ENCODE measurements at places on chromosomes 1 and 21.

GRCh38 chr1:88472714-88473113 is 211.4 kb upstream of the PKN2 start:
- DNase-seq: no peak

- DNase-seq: no peak
Measured at GRCh38 chr1:56200442-56200841, 378.9 kb downstream of the PLPP3 start.

DNA sequence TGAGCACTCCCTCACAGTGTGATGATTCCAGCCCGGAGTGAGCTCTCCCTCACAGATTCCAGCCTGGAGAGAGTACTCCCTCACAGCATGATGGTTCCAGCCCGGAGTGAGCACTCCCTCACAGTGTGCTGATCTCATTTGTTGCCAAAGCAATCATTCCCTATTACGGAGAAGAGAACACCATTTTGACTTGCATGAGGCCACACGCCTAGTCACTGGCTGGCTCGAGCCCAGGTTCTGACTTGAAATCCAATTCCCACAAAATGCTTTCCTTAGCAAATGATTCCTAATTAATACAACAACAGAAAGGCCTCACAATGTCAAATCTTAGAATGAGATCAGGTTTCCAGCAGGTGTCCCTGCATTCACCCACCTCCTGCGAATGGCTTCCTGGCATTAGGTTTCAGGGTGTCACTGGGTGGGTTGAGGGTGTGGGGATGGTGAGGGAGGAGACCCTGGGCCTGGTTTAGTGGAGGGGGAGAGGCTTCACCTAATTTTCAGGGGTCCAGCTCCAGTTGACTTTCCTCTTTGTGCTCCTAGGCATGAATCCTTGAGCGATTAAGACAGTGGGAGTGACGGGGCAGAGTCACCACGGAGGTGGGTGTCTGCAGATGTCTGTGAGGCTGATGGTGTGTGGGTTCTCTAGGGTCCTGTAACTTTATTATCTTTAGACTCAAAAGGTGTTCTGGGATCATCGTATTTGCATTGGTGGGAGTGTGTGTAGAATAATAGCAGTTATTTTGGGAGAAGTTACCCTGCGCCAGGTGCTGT is 158.5 kb downstream of the KCNJ6 start:
- no peak for DNase-seq

- DNase-seq: no peak
Measured at GRCh38 chr1:229781453-229781852, 155.4 kb downstream of the URB2 start.

GRCh38 chr1:211133393-211133835 is 534 bp downstream of the KCNH1 start:
- no peak for DNase-seq

- DNase-seq: no peak
Measured at GRCh38 chr1:199774433-199775089, 252.9 kb upstream of the NR5A2 start.

GRCh38 chr1:206445911-206446356 is 24.3 kb upstream of the IKBKE start:
- DNase-seq: no peak

DNA sequence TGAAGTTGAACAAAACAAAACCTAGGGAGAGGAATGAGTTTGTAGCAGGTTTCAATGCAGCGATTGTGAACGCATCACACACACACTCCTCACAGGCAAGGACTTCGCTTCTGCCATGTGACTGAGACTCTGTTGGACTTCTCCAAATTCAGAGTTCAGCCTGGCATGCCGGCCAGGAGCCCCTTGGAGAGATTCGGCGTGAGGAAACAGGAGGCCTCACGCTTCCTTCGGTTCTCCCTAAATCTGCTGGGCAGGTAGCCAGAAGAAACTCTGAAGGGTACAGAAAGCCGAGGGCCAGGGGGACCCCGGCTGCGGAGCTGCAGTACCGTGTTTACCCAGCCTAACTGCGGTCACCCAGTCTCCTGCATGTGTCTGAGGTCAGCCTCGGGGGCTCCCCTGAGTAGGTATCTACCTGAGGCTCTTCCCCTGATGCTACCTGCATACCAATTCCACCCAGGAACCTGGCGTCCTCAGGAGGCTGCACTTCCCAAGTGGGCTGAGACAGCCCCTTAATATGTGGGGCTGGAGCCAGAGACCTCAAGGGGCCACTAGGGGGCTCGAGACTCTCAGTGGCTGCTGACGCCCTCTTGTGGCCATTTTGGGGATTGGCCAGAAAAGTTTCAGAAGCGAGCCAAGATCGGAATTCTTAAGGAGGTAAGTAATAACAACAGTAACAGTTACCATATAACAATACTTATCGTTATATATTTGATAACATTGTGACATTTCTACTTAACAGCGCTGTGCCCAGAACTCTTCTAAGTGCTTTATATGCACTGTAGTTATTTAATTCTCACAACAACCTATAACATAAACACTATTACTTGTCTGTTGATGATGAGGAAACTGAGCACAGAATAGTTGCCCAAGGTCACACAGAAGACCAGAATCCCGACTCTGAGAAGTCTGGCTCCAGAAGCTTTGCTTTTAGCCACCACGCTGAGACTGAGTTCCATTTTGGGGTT is 2.7 kb upstream of the ANXA9 start:
- peak; percentile 81 for DNase-seq

DNA sequence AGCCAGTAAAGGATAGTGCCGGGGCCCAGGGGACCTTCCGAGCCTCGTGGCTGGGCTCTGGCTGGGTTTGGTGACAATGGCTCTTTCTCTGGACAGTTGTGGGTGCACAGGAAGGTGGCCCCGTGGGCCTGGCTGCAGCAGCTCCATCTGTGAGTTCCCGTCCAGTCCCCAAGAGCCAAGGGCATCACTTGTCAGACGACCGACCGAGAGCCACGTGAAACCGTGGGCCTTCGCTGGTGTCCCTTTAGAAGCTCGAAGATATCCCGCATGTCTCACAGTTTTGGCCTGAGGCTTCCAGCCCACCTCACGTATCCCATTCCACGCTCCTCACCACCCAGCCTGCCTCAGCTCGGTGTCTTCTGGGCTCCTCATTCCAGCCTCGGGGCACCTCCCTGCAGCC is 27.2 kb upstream of the UMODL1 start:
- no peak for DNase-seq

GRCh38 chr1:46643368-46643775 is 24.8 kb downstream of the ATPAF1 start:
- DNase-seq: no peak

GRCh38 chr1:224739303-224739996 is 123.3 kb downstream of the CNIH3 start:
- DNase-seq: no peak

- no peak for DNase-seq
Measured at GRCh38 chr1:244802041-244802440, 33.4 kb upstream of the COX20 start.

GRCh38 chr1:162697140-162697895 is 65.1 kb downstream of the DDR2 start:
- DNase-seq: no peak

- DNase-seq: peak; percentile 73
Measured at GRCh38 chr1:28882009-28882628, 32.2 kb upstream of the EPB41 start.

GRCh38 chr1:16986962-16987361 is 6.5 kb upstream of the MFAP2 start:
- DNase-seq: no peak

DNA sequence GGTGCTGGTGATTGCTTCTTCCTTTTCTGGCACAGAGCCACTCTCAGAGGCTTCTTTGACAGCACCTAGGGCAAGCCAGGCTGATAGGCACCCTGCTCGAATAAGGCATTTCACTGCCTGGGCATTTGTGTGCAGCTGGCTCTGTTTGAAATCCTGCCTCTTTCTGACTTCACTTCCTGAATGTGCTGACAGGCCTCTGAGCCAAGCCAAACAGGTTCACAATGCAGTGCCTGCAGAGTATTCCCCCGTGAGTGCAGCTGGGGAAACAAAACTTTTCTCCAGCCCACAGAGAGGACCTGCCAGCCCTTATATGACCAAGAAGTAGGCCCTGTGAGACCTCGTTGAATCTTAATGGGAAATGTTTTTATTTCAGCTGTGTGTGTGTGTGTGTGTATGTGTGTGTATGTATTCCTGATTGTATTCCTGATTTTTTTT is 10.4 kb downstream of the JUN start:
- DNase-seq: peak; percentile 7

DNA sequence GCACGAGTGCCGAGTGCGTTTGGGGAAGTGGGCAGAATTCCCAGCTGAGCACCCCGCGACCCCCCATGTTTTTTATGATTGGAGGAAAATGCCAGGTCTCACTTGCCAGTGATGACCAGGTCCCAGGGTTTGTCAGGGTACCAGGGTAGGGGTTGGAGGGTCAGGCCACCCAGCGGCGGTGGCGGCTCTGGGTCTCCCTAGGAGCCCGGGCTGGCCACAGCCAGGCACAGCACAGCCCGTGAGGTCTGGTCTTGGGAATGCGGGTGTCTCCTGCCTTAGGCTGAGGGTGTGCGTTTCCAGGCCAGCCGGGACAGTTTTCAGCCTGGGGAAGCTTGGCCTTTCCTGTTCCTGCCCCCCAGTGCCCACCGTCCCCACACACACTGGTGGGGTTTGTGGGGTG is 22.7 kb downstream of the PRKCZ start:
- DNase-seq: no peak

- no peak for DNase-seq
Measured at GRCh38 chr1:40954626-40955025, 24.9 kb upstream of the CTPS1 start.

GRCh38 chr1:29356663-29357062 is 120.3 kb downstream of the PTPRU start:
- DNase-seq: no peak

DNA sequence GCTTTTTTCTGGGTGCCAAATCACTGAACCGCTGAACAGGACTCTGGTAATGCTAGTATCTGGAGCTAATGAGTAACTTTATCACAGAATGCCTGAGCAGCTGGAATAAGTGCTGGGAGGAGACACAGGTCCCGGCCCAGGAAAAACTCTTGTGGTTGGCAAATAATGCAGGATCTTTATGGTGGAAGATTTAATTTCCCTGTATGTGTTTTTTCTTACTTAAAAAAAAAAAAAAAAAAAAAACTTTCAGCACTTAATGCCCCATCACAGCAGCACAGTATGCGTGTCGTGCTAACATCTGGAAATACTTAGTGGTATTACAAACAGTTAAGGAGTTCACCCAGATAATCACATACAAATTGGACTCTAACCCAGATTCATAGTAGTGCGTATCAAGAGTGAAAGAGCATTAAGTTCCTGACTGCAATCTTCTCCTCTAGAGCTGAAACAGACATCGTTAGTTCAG is 220.7 kb downstream of the TOMM20 start:
- no peak for DNase-seq

DNA sequence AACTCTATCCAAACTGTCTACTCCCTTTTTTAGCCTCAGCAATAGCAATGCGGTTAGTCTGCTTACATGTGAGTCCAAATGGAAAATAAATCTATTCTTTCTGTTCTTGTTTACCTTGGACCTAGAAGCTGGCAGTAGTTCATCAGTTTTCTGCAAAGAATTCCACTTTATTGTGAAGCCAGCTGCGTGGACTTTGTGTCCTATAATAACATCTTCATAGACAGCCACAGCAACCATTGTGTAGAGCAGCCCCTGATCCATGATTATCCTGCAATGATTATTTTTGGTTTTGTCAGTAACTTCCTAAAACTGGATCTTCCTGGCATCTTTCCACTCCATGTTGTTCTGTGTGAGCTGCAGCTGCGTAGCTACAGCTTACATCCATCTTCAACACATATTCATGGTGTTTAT is 408.7 kb downstream of the NUF2 start:
- DNase-seq: no peak

- peak; percentile 54 for DNase-seq
Measured at GRCh38 chr1:11858968-11859871, 475 bp upstream of the NPPB start.

DNA sequence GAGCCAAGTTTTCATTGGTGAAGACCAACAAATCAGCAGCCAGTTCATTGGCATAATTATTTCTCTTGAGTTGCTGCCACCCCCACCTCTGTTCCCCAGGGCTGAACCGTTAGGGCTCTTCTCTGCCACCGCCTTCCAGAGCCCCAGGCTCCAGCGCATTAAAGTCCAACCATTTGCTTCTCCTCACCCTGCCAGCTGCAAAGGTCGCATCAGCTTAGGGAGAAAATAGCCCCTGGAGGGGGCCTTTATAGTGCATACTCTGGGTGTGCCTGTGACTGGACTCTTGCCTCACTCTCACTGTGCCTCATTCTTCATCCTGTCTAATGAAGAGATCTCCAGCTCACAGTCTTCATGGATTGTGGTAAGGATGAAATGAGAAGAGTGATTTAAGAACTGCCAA is 50.4 kb downstream of the KDM1A start:
- no peak for DNase-seq

- DNase-seq: no peak
Measured at GRCh38 chr1:153623101-153623500, 4.2 kb downstream of the S100A13 start.

DNA sequence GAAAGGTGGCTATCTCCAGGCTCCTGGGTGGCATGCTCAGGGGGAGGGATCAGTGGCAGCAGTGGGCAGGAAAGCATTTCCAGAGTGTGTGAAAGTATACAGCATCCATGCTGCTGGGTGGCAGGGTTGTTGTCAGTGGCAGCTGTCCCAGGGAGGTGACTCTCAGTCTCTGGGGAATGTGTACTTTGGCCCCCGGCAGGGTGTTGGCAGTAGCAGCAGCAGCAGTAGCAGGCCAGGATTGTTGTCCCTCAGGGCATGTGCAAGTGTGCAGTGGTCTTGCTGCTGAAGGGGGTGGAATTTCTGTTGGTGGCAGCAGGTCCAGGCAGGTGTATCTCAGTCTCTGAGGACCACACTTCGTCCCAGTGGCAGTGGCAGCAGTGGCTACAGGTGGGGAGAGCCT is 71.7 kb upstream of the GUCA2B start:
- DNase-seq: no peak

GRCh38 chr1:100757946-100758345 is 38.4 kb downstream of the VCAM1 start:
- no peak for DNase-seq

DNA sequence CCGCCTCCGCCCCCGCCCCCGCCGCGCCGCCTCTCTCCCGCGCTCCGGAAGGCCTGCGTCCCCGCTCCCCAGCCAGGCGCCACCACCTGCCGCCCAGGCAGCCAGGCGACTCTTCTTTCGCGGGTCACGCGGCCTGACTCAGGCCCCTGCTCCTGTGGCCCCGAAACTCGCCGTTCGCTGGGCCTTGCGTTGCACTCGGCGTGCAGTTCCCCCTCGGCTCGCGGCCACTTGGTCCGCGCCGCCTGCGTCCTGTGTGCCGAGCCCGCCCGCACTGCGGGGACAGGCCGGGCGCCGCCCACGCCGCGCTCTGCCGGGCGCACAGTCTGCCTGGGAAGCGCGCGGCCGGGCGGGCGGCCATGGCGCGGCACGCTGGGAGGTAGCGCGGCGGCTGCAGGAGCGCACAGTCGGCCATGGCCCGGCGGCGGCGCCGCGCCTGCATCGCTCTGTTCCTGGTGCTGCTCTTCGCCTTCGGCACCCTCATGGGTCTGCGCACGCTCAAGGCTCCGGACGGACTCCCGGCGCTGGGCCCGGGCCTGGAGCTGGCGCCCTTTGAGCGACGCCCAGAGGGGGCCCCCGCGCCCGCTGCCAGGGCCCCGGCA is at the start of gene MANEAL:
Gene MANEAL (plus strand): TSS at position 75 of the 599 bp plus-strand sequence. CDS start 336 bp downstream, at position 411.
- DNase-seq: peak; percentile 6

GRCh38 chr1:206508956-206509355 is 1.6 kb downstream of the RASSF5 start:
- DNase-seq: no peak

All from CD4-positive, alpha-beta T cell treated with Interferon gamma for 1 hour (primary cell).